Fibroblast of lung (primary cell): ENCODE measurements at places on chromosomes 11 and 22. TPM values are rescaled to one million over a fixed set of nuclear protein-coding genes. Genes with fewer than 3 reads are reported as not detected.

DNA sequence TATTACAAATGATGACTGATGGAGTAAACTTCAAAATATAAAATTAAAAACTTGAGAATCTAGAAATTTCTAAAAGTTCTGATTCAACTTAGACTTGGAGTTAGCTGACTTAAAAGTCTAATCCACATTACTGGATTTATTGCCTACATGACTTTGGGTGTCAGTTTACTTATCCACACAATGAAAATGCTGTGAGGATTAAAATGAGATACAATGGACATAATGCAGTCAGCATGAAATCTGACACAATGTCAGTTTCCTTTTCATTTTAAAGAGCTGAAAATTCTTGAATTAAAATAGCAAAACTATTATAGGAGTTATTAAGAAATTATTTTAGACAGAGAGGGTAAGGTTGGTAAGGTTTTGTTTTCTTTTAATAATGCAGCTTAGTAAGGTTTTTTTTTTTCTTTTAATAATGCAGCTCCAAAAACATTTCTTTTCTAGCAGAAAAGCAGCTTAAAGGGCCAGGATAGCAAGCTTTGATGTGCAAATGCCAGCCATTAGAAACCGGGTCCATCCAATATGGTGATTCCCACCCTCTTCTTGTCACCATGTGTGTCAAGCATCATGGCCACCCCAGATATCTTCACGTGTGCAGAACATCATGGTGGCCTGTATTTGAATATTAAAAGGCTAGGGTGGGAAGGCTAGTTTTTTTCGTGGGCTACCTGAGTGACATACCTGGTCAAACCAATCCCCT is 18.9 kb downstream of the APIP start:
- no peak for DNase-seq

Gene CEND1
- 0.25 and 0.71 TPM in 2 replicates for polyA plus RNA-seq

DNA sequence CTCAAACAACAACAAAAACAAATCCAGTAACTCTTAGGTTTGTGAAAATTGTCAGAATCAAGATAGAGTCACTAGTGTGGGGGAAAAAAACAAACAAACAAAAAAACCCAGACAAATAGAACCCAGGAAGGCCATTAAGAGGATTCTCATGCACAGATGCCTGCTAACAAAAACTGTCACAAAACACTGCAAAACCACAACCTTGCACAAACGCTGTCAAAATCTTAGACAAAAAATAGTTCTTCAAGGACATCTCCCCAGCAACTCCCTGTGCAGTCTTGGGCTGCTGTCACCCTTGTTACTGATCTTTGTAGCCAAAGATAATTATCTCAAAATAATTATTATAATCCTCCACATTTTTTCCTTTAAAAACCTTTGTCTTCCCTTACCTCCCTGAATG is 4.6 kb upstream of the ZBED5 start:
- no peak for DNase-seq

GRCh38 chr11:6476571-6476970 is 2.8 kb upstream of the TRIM3 start:
- no peak for DNase-seq

Gene KCNJ4
- not detected in 2 replicates for polyA plus RNA-seq

Gene SORL1
- 0.58 and 5.4 TPM in 2 replicates for polyA plus RNA-seq

Gene CARNS1
- polyA plus RNA-seq: 0.02 and 0.05 TPM in 2 replicates

DNA sequence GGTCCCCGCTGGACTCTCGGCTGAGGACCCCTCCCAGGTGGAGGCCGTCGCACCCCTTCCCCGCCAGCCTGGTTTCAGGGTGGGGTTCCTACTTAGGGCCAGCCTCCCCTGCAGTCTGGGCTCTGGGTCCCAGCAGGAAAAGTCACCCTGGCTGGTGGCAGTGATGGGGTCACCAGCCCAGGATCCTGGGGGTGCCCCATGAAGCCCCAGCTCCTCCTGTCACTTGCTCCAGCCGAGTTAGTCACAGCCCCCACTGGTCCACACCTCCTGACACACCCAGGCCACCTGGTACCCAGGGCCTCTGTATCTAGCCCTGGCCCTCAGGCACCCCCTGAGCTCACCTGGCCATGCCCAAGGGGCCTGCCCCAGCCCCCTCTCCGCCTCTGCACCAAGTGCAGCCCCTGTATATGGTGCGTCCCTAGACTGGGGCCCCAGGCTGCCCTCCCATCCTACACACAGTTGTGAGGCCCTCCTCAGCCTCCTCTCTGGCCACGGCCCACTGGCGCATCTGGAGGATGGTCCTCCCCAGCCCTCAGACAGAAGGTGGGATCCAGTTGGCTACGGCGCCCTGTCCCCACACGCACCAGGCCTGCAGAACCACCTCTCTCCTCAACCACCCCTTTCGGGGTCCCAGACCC is 6.7 kb downstream of the PLXNB2 start:
- DNase-seq: no peak

Gene C1QTNF4
- 0.03 TPM in 1 of 2 replicates, not detected in the other for polyA plus RNA-seq
